Uterus (tissue), 4 donors: ENCODE measurements at places on chromosomes 16 and 17.

- DNase-seq = no peak
These were observed 4.6 kb downstream of the TMUB2 start for GRCh38 chr17:44191369-44191768.

DNA sequence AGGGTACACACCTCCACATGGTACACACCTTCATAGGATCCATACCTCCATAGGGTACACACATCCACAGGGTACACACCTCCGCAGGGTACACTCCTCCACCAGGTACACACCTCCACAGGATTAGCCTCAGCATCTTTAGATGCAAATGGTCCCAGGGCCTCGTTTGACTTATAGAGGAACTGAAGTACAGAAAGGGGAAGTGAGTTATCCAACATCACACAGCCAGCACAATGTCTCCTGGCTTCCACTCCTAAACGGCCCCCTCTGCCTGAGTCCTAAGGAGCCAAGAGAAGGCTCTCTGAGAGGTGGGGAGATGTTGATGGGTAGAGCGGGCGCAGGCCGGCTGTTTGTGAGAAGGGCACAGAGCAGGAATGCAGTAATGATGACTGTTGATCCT is 12.0 kb downstream of the FOXN1 start:
- no peak for DNase-seq

- DNase-seq = no peak
These were observed 4.0 kb upstream of the DHRS13 start for GRCh38 chr17:28906706-28907438.

DNA sequence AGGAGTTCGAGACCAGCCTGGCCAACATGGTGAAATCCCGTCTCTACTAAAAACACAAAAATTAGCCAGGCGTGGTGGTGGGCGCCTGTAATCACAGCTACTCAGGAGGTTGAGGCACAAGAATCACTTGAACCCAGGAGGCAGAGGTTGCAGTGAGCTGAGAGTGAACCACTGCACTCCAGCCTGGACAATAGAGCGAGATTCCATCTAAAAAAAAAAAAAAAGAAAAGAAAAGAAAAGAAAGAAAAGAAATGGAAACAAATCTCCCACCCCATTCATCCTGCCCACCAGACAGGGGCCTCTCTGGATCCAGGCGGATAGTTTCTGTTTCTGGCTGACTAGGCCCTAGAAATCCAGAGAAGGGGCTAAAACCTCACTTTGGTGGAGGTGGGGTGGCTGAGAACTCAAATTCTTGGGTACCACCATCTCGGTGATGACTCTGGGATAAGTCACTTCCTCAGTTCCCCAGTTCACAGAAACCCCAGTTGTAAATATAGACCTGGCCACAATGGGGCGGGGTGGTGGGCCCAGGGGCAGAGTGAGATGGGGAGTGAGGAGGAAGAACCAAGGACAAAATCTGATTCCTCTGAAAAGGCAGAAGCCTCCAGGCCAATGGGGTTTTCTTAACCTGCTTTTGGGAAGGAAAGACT is 22.2 kb downstream of the SOCS1 start:
- DNase-seq = no peak

DNA sequence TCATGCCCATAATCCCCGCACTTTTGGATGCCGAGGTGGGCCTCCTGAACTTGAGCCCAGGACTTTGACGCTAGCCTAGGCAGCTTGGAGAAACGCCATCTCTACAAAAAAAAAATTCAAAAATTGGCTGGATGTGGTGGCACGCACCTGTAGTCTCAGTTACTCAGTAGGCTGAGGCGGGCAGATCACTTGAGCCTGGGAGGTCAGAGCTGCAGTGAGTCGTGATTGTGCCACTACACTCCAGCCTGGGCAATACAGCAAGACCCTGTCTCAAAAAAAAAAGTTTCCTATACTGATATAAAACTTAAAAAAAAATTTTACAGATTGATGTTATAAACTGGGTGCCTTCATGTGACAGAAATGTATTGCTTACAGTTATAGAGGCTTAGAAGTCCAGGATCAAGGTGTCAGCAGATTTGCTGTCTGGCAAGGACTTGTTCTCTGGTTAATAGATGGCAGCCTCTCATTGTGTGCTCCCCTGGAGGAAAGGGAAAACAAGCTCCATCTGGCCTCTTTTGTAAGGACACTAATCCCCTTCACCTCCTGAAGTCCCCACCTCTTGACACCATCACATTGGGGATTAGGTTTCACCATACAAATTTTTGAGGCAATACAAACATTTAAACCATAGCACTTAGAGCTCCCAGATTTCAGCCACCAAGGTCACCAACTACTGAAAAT is 8.5 kb upstream of the CES3 start:
- DNase-seq = no peak

DNA sequence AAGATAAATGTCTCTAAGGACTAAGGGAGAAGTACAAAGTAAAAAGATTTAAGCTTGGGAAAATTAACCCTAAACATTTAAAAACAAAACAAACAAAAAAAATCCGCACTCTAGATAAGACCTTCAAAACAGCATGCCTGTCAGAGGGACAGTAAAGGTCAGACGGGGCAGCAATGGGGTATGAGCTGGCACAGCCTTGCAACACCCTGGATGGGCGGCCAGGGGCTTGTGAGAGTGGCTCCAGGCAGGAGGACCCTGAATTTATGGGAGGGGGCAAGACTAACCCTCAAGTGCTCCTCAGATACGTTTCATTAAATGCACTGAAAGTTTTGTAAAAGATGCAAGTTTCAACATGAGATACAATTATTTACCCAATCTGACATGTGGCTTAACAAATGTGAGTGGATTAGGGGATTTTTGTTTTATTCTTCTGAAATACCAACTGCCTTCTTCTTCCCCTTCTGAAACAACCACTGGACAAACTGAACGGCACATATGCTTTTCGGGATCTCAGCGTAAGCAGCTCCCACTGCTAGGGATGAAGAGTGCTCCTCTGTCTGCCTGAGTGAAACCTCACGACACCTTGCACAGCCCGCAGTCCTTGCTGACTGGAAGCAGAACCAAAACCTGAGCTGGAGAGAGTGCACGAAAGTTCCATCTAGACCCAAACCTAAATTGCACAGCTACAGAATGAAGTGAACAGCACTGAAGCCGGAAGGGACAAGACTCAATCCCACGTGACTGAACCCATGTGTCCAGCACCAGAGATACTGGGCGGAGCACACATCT is 128.4 kb downstream of the ANKRD11 start:
- no peak for DNase-seq

DNA sequence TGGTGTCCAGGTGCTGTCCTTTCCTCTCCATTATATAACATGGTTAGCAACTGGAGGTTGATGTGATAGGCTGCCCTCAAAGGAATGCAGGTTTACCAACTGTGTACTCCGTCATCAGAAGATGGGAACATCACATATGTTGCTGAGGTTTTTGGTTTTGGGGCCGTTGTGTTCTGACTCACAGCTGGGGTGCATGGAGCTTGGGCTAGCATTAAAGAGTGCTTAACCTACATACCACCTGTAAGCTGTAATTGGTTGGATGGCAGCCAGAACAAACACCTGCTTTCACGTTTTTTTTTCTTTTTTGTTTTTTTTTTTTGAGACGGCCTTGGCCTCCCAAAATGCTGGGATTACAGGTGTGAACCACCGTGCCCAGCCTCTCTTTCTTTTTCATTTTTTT is 20.9 kb downstream of the TMEM11 start:
- DNase-seq = no peak

DNA sequence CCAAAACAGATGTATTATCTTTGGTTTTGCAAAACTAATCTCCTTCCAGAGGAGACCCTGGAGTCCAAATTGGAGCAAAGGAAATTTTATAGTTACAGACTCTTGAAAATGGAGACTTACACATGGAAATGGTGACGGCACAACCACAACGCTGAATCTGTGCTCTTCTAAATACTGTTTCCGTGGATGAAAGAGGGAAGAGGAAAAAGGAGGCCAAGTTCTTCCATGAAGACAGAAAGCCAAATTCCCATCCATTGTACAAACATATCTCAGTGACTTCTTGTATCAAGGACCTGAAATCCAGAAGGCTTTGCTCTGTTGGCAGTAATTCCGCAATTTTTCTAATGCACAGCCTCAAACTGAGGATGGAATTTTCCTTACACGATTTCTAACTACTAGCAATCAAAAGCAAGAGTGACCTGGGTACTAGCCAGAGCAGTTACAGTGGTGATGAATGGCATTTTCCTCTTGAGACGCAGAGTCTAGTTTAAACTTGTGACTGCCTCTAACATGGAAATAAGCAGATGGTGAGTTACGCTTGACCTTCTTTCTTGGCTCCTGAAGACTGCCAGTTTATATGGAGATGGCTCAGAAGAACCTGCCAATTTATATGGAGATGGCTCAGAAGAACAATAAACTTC is 38.5 kb downstream of the VPS53 start:
- no peak for DNase-seq

- no peak for DNase-seq
These were observed 211.3 kb downstream of the CA10 start for GRCh38 chr17:51947160-51947735.

DNA sequence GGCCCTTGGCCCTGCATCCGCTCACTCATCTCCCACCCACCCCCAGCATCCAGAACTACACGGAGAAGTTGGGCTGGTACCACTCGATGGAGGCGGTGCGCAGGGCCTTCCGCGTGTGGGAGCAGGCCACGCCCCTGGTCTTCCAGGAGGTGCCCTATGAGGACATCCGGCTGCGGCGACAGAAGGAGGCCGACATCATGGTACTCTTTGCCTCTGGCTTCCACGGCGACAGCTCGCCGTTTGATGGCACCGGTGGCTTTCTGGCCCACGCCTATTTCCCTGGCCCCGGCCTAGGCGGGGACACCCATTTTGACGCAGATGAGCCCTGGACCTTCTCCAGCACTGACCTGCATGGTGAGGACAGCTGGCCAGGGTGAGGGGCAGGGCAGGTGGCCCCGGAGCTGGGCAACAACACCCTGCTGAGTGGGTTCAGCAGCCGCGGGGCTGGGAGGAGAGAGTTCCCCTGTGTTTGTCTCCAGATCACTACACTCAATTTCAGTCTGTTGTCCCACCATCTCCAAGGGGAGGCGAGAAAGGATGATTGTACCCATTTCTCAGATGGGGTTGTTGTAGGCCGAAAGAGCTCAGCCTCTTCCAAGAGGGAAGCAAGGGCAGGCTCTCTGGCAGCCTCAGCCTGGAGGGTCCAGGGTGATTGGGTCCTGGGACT is 14.4 kb downstream of the MMP15 start:
- DNase-seq = no peak

DNA sequence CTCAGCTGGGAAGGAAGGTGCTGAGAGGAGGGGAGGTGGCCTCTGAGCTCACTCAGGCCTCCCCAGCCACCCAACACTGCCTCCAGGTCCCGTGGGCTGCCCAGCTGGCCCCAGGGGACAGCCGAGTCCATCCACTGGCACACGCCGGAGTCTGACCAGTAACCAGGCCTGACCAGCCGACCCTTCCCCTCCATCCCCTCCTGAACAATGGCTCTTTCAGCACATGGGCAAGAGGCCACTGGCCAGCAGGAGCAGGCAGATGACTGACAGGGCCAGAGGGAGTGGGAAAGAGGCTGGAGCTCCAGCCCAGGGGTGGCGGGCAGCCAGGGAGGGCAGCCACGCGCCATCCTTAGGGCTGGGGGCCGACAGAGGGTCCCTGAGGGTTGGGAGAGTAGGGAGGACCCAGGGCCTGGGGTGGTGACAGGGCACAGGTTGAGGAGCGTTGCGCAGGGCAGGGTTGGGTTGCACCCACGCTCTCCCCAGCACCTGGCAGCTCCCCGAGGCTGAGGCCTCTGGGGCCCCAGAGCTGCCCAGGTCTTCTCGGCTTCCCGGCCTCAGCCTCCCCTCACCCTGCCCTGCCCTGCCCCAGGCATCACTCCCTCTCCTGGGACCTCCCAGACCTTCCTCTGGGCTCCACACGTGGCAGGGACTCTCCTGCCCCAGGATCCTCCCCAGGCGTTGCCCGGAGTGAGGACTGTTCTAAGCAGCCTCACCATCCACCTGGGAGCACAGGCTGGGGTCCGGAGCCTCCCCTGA is 20.2 kb upstream of the SLC38A10 start:
- DNase-seq = no peak
